ENCODE measurements at places on chromosomes 7 and 10.

- DNase-seq, result no peak
Measured at GRCh38 chr10:91424016-91424415, 13.9 kb downstream of the HECTD2 start.

DNA sequence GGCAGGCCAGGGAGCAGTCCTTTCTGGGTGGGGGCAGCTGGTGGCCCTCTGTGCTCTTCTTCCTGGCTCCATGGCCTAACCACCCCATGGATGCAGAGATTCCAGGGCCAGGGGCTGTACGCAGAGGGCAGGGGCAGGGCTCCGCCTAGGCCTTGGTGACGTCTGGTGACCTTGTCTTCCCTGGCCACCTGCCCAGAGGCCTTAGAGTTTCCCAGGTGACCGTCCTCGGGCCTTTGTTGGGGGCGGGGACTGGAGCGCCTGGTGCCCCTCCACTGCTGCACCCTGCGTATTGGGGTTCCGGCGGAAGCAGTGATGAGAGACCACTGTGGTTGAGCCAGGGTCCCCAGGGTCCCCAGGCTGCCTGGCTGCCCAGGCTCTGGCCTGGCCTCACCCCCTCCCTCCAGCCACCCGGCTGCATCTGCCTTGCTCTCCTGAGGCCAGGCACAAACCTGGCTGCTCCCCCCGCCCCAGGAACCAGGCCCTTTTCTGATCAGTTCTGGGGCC is 10.3 kb downstream of the PWWP2B start:
- no peak for DNase-seq

- DNase-seq, result no peak
Measured at GRCh38 chr7:152865461-152865860, 105.9 kb downstream of the ACTR3B start.

GRCh38 chr10:93718937-93719725 is 16.7 kb upstream of the FRA10AC1 start:
- no peak for DNase-seq

- no peak for DNase-seq
Measured at GRCh38 chr10:60718886-60719285, 59.4 kb upstream of the CDK1 start.

DNA sequence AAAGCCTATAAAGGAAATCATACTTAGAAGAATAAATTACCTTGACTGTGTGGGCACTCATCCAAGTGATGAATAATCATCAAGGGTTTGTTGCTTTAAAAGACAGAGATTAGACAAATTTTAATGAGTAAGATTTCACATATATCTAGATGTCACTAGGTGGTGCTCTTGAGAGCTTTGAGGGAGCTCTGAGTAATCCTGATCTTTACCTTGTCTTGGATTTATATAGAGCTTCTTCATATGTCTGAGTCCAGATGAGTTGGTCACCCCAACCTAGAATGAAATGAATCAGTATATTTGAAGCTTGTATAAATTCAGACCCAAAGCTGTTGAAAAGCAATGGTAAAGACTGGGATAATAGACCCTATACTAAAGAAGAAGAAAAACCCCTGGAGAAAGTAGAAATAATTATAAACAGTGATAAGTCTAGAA is 3.7 kb downstream of the AGR2 start:
- DNase-seq, result peak; percentile 52

DNA sequence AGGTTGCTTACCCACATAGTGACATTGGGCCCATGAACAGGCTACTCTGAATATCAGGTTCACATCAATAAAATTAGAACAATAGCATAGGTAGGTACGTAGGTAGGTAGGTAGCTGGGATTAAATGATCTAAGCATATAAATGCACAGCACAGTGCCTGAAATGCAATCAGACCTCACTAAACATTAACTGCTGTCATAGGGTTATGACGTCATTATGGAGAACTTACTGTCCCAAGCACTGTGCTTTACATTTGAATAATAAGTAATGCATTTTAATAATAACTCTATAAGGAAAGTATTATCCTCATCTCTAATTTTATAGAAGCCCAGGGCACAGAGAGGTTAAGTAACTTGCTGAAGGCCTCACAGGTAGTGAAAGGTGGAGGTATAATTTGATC is 112.5 kb downstream of the RPS24 start:
- DNase-seq, result no peak

DNA sequence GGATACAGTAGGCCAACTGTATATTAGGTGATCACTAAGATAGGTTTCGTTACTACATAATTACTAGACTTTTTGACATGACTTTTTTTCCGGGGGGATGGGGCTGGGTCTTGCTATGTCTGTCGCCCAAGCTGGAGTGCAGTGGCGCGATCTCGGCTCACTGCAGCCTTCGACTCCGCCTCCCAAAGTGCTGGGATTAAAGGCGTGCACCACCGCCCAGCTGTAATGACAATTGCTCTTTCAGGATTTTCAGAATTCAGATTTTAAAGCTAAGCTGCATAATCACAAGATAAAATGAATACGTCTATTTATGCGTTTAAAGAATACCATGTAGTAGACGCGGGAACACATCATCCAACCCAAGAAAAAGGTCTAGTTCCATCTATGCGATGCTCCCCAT is 982 bp downstream of the IDI1 start:
- no peak for DNase-seq

DNA sequence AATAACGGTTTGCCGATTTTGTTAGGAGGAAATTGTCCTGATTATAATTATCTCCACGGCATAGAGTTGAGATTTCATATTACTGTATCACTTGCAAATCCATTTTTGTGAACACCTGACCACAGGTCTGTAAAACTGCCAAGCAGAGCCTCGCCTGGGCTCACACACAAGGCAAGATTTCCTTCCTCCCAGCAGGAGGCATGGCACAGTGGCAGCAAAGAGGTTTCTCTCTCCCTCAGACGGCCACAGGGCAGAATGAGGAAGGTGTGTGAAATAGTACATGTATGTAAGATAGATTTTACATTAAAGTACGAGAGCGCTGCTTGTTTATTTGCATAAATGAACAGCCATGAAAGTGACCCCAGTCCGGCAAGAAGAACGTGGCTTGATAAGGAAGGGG is 130.1 kb downstream of the CELF2 start:
- DNase-seq, result no peak

DNA sequence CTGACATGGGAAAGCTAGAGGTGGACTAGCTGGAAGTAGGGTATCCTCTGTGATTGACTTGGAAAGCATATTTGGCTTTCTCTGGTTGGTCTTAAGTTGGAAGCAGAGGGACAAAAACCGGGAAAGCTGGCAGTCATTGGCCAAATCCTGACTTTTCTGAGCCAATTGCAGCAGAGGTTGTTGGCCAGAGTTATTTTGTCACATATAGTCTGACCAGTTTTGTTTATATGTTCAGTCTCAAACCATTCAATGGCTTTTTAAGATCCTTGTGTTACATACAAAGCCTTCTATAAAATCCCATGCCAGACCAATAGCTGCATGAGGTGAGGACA is 6.3 kb downstream of the CFAP69 start:
- no peak for DNase-seq

- no peak for DNase-seq
Measured at GRCh38 chr10:128050936-128051335, 75.3 kb downstream of the MKI67 start.

DNA sequence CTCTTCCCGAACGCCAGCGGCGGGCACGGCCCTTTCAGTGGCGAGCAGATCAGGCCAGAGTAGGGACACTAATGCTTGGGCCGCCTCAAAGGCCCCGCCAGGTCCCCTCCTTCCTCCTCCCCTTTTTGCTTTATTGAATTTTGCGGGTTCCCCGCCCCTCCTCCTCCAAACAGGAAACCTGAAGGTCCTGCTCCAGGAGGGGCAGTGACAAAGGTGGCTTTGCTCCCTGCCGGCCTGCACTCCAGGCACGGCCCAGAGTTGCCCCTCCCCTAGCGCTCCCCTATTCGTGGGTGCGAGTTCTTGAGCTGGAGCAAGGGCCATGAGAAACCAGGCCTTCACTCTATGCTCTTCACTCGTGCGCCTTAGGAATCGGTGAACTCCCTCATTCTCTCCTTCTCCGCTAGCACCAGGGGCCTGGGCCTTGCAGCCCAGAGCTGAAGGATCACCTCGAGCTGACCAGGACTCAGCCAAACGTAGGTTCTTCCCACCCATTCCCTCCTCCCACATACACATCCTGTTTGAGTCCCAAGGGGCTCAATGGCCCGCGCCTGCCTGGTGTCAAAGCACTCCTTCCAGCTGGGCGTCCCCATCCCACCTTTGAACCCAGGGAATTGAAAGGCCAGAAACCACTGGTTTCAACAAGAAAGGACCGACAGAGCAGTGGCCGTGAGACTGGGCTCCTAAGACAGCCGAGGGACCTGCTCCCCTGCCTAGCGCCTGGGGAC is 619 bp upstream of the HOXA6 start:
- peak; percentile 55 for DNase-seq

- no peak for DNase-seq
Measured at GRCh38 chr7:29400437-29400836, 163.2 kb upstream of the PRR15 start.

DNA sequence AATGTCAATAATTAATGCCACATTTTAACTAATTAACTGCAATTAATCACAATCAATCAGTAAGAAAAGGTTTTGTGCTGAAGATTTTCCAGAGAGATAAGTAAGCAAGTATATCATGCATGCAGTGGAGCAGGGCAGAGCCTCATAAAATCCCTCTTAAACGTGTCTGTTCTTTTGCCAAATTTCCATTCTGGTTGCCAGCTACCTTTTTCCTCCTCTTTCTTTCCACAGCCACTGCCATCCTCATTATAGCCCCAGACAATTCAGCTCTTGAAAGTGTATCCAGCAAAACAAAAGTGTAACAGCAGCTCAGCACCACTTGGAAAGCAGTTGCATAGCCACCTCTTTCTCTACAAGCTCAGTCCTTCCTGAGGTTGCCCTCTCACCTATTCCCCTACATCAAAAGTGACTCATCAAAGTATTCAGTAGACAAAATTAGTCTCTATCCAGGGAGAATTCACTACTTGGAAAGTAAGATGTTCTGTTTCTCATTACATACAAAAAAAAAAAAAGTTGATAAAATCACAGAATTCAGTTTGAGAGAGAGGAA is 26.9 kb upstream of the EPHB6 start:
- DNase-seq, result no peak

All from umbilical cord (tissue), 2 donors.